ENCODE measurements at places on chromosomes 12 and 14. TPM values are rescaled to one million over a fixed set of nuclear protein-coding genes. Genes with fewer than 3 reads are reported as not detected.

The OR4K17 gene
- total RNA-seq = not detected

The CIROP gene
- total RNA-seq = not detected

The FOXM1 gene
- 0.82 TPM for total RNA-seq

The SIX1 gene
- total RNA-seq = 0.41 TPM

The SYNJ2BP gene
- 25.3 TPM for total RNA-seq

The PXN gene
- 2.4 TPM for total RNA-seq

The ACRBP gene
- total RNA-seq = 0.41 TPM

Measured in frontal cortex (tissue), 4 donors.